Calu3 (cell line): ENCODE measurements at places on chromosomes 3 and 15.
A peak's percentile ranks its signal among the peaks of the same experiment; 100 is the strongest.

DNA sequence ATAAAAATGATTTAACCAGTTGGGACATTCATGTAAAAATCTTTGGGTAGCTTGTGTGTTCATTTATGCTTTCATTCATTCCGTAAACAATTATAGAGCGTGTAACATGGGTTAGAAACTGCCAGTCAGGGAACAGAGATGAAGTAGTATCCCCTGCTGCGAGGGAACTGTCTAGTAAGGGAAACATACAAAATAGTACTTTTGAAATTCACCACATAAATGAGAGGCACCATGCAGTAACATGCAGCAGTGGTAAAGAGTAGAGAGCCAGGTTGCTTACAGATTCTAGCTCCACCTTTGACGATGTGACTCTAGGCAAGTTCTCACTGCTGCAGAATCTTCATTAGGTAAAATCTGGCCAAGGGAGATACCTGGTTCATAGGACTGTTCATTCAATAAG is 938 bp downstream of the DZIP3 start:
- no peaks in the 10 kb centered on the region for H3K27me3 ChIP-seq
- peaks cover 34% of the 10 kb centered on the region for H3K4me1 ChIP-seq
- H3K27ac ChIP-seq, result peak overlapping the region; percentile 96
- no peak for DNase-seq

- H3K4me1 ChIP-seq, result no peaks in the 10 kb centered on the region
- H3K4me3 ChIP-seq, result no peak overlapping the region
- no peak overlapping the region for H3K27ac ChIP-seq
- H3K36me3 ChIP-seq, result no peaks in the 10 kb centered on the region
Measured at GRCh38 chr3:54599716-54600115, 328.1 kb downstream of the LRTM1 start.

DNA sequence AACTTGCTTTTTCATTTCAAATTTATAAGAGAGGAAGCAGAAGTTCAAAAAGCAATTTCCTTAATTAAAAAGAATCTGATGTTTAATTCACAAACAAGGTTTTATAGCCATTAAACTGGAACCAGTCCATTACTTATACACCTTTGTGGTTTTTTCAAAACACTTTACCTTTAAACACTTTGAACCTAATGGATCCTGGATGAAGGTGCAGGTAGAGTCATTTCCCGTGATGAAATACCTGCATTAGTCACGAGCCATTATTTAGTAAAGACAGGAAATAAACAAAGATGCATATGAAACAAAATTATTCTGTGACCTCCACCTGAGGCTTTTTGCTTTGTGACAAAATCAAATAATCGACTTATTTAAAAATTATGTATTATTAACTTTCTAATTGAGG is 341.7 kb upstream of the UBE2E2 start:
- no peaks in the 10 kb centered on the region for H3K4me1 ChIP-seq
- no peak for DNase-seq
- no peaks in the 10 kb centered on the region for H3K36me3 ChIP-seq
- no peaks in the 10 kb centered on the region for H3K27me3 ChIP-seq

DNA sequence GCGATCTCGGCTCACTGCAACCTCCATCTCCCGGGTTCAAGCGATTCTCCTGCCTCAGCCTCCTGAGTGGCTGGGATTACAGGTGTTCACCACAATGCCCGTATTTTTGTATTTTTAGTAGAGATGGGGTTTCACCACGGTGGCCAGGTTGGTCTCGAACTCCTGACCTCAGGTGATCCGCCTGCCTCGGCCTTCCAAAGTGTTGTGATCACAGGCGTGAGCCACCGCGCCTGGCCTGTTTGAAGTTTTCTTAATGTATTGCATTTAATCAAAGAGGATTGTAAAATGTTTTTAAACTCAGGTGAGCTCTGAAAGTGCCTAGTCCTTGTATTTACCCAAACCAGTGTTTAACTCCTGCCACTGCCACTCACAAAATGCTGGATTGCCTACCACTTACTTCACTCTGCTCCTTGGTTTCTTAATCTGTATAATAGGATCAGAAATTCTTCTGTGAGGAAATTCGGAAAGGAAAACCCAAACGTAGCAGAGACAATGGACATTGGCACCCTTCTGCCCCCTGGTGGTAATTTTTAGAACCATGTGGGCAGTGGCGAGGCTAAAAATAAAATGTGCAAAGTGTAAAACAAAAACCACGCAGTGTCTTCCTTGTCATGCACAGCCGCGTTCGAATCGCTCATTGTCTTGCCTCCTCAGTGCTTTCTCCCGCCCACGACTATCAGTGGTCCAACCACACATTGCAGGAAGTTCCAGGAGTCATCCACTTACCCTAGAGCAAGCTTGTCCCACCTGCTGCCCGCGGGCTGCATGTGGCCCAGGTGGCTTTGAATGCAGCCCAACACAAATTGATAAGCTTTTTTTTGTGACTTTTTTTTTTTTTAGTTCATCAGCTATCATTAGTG is 27.3 kb downstream of the CEP19 start:
- peaks cover 17% of the 10 kb centered on the region for H3K4me1 ChIP-seq
- DNase-seq, result peak; percentile 73
- H3K36me3 ChIP-seq, result peaks cover 5% of the 10 kb centered on the region
- H3K4me3 ChIP-seq, result no peak overlapping the region
- no peak overlapping the region for H3K27ac ChIP-seq
- peaks cover 16% of the 10 kb centered on the region for H3K27me3 ChIP-seq

- H3K27ac ChIP-seq, result no peak overlapping the region
- H3K36me3 ChIP-seq, result no peaks in the 10 kb centered on the region
- H3K4me1 ChIP-seq, result peaks cover 7% of the 10 kb centered on the region
- DNase-seq, result no peak
- no peak overlapping the region for H3K4me3 ChIP-seq
- H3K27me3 ChIP-seq, result no peaks in the 10 kb centered on the region
Measured at GRCh38 chr3:108387063-108387462, 90.7 kb downstream of the HHLA2 start.

DNA sequence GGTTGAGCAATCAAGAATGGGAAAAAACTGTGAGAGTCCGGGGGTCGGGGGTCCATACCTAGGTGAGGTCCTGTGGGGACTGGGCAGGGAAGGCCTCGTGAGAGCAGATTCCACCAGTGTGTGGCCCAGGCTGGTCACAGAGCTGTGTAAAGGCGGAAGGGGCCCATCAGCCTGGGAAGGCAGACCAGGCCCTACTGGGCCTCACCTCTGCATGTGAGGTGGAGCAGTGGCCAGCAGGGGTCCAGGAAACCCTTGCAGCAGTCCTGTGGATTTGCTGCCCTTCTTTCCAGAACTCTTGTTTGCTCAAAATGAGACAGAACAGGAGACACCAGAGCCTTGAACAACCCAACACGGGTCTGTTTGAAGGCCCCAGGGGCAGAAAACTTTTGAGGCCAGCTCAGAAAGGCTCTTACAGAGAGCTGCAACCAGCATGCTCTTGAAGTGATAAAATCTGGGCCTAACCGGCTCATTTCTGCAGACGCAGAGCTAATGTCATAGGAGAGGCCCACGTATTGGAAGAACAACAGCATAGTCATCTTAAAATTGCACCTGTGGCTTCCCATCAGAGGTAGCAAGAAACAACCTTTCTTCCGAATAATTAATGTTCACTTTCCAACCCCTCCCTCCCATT is 30.3 kb upstream of the HHATL start:
- H3K27me3 ChIP-seq, result no peaks in the 10 kb centered on the region
- H3K36me3 ChIP-seq, result peaks cover 8% of the 10 kb centered on the region
- H3K27ac ChIP-seq, result no peak overlapping the region
- H3K4me3 ChIP-seq, result no peak overlapping the region
- H3K4me1 ChIP-seq, result peaks cover 10% of the 10 kb centered on the region

GRCh38 chr3:108780235-108780634 is 23.0 kb upstream of the RETNLB start:
- no peak overlapping the region for H3K27ac ChIP-seq
- no peak for DNase-seq
- H3K4me1 ChIP-seq, result no peaks in the 10 kb centered on the region
- H3K27me3 ChIP-seq, result no peaks in the 10 kb centered on the region
- no peaks in the 10 kb centered on the region for H3K36me3 ChIP-seq

DNA sequence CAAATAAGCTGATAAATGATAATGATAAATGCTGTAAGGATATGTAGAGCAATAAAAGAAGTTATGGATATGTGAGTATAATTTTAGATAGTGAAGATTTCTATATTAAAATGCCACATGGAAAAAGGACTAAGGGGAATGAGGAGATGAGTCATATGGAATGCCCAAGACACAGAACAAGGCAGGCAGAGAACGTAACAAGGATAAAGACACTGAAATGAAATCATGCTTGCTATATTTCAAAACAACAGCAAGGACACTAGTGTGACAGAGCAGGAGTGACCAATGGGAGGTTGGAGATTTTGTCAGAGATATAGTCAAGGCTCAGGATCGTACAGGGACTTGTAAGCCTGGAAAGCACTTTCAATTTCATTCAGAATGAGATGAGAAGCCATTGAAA is 621.5 kb upstream of the SEMA6D start:
- DNase-seq, result no peak
- no peak overlapping the region for H3K27ac ChIP-seq
- no peaks in the 10 kb centered on the region for H3K27me3 ChIP-seq
- no peaks in the 10 kb centered on the region for H3K4me1 ChIP-seq

DNA sequence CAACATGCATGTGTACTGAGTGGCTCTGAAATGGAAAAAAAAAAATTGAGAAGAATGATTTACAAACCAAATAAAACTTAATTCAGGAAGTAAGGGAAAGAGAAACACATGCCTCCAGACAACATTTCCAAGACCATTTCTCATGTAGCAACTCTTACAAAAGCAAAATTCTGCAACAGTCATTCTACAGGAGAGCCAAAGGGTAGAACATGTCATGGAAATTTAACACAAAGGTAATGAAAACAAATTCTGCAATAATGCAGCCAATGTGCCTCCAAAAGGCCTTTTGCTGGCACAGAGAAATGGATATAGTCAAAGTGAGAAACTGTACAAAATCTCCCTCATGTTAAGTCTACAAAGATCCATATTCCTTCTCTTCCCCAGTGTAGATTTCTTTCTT is 4.0 kb downstream of the PEX11A start:
- H3K27ac ChIP-seq, result no peak overlapping the region
- DNase-seq, result no peak
- H3K4me1 ChIP-seq, result peaks cover 6% of the 10 kb centered on the region
- H3K36me3 ChIP-seq, result peaks cover 18% of the 10 kb centered on the region
- no peak overlapping the region for H3K4me3 ChIP-seq

DNA sequence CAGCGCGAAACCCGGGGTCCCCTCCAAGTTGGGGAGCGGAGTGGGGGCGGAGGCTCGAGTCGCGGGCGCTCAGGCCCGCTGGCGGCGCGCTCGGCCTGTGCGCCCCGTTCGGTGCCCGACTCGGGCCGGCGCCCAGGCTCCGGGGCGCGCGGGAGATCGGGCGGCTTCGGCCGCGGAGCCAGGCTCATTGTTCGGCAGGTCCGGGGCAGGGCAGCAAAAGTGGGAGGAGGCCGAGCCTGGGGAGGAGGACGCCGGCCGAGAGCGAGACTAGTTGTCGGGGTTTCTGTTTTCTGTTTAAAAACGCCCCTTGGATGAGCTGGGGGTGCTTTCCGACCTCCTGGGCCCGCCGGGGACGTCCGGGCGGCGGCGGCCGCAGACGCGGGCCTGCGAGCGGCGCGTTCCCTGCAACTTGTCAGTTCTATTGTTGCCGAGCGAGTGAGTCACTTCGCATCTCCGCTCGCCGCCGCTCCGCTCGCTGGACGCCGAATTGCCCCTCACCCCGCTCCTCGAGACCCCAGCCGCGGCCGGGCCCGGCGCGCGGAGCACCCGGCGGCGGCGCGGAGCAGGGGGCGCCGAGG is 676 bp downstream of the TCF12 start:
- peaks cover 48% of the 10 kb centered on the region for H3K36me3 ChIP-seq
- peaks cover 48% of the 10 kb centered on the region for H3K4me1 ChIP-seq
- peak overlapping the region; percentile 98 for H3K27ac ChIP-seq
- H3K4me3 ChIP-seq, result peak overlapping the region; percentile 98

GRCh38 chr3:184314700-184315542 is 515 bp downstream of the EIF4G1 start:
- DNase-seq, result peak; percentile 84
- peaks cover 64% of the 10 kb centered on the region for H3K36me3 ChIP-seq
- peak overlapping the region; percentile 68 for H3K4me3 ChIP-seq
- no peaks in the 10 kb centered on the region for H3K27me3 ChIP-seq
- peak overlapping the region; percentile 78 for H3K27ac ChIP-seq

GRCh38 chr15:85274315-85275050 is 105.9 kb upstream of the AKAP13 start:
- H3K4me3 ChIP-seq, result no peak overlapping the region
- H3K4me1 ChIP-seq, result peaks cover 16% of the 10 kb centered on the region
- DNase-seq, result peak; percentile 52
- H3K36me3 ChIP-seq, result no peaks in the 10 kb centered on the region
- no peaks in the 10 kb centered on the region for H3K27me3 ChIP-seq
- H3K27ac ChIP-seq, result no peak overlapping the region

DNA sequence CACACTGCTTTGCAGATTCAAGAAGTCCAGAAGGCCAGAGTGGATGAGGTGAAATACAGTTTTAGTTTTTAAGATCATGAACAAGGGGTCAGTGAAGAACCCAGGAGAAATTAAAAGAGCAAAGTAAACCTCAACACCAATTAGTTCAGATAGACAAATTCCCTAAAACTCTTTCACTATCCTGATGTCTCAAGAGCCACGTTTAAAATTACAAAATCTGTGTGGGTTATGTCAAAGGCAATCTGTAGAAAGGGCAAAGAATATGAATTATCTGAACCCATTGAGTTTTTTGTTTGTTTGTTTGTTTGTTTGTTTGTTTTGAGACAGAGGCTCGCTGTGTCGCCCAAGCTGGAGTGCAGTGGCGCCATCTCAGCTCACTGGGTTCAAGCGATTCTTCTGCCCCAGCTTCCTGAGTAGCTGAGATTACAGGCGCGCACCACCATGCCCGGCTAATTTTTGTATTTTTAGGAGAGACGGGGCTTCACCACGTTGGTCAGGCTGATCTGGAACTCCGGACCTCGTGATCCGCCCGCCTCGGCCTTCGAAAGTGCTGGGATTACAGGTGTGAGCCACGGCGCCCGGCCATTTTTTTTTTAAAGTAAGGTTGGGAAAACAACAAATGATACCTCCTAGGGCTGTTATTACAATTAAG is 32.1 kb upstream of the ST3GAL6 start:
- DNase-seq, result no peak
- peaks cover 5% of the 10 kb centered on the region for H3K27me3 ChIP-seq
- peaks cover 7% of the 10 kb centered on the region for H3K4me1 ChIP-seq

DNA sequence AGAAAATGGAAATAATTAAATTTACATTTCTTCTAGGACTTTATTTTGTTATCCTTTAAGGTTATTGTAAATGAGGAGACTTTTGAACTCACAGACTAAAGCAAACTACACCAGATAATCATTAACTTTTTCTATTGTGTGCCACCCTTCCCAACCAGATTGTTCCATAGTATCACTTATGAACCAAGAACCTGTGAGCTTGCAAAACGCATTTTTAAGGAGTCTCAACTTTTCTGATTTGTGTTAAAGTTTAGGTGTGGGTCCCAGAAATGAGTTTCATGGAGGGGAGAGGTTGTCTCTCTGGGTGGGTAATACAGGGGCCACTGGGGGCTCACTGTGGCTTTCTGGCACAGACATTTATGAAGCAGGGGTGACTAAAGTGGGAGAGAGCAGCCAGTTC is 75.7 kb downstream of the IGF1R start:
- peak overlapping the region; percentile 16 for H3K4me3 ChIP-seq
- no peaks in the 10 kb centered on the region for H3K27me3 ChIP-seq
- DNase-seq, result no peak
- peaks cover 74% of the 10 kb centered on the region for H3K4me1 ChIP-seq
